ENCODE measurements at places on chromosomes 4 and X.

DNA sequence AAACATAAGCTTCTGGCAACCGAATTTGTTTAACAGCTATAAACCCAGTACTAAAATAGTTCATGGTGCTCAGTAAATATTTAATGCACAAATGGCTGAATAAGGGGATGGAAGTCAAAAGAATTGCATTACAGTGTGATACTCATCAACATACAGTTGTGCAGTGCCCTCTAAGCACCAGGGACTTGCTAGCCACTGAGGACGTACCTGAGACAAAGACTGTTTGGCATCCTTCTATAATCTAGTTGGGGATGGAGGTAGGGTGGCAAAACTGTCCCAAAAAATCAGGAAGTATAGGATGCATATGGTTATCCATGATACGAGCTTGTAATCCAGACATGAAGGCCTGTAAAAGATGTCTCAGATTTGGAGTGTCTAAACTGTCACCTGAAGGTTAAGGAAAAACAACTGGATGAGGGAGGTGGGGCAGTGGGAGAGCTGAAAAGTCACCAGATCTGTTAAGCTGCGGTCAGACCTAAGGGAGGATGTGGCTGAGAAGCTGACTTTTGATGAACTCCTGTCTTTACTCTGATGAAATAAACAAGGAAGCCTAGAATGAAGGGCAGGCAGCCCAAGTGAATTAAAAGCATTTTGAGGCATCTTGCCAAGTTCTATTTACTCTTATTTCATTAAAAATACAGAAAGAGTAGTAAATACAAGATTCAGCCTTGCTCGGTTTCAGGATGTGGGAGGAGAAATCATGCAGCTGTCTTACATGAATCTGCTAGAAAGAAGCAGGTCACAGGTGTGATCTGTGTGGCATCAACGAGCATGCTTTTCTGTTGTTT is 12.0 kb upstream of the CD38 start:
- DNase-seq: no peak

- no peak for DNase-seq
These were observed 99.4 kb downstream of the C4orf51 start for GRCh38 chr4:145779319-145779801.

DNA sequence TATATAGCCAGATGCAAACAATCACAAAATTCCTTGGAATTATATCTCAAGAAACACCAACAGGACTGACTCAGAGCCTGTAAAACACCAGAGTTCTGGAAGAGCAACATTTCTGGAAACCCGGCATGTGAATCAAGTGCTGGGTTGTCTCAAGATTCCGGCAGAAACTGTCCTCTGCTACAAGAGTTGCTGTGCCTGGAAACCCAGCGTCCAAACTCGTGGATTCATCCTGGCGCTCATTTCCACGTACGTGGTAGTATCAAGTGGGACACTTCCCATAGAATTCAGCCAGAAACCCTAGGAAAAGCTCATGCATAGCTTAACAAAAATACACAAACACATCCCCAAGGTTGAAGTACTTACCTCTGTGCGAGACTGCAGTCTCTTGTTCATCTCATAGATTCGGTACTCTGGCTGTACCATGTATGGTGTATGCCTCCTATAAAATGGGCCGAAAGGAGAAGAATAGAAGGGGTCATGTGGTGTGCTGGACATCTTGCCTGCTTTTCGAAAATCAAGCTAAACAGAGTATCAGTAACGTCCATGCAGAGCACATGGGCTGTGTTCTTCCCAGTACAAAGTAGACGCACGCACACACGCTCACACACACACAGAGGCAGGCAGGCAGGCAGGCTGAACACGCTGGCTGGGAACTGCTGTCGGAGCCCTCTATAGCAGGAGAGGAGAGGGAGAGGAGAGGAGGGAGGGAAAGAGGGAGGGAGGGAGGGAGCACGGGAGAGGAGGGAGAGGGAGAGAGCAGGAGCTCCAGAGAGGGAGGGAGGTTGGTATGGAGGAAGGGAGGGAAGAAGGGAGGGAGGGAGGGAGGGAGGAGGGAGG is at the start of gene LDB2:
TSS of gene LDB2 (minus strand) at position 655 of the 837 bp plus-strand sequence.
- no peak for DNase-seq

DNA sequence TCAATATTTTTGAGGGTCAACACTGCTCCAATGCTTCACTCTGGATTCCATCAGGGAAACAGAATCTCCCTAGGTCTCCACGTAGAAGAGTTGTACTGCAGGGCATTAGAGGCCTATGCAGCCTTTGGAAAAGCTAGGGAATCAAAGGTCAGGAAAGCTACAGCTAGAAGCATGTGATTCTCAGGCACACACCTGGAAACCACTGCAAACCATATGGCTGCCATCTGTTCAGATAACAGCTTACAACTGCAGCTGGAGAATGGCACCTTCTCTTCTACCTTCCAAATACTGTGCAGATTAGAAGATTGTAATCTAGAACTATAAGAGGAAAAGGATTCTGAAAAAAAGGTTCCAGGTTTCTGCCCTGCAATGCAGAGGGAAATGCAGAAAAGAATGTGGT is 60.6 kb downstream of the BTC start:
- DNase-seq: no peak

- DNase-seq: no peak
These were observed 104.5 kb downstream of the AMELX start for GRCh38 chrX:11397680-11398079.

- no peak for DNase-seq
These were observed 109.8 kb downstream of the PARM1 start for GRCh38 chr4:75042601-75043208.

GRCh38 chr4:71866212-71866885 is 82.5 kb upstream of the GC start:
- no peak for DNase-seq

- DNase-seq: peak; percentile 30
These were observed 22.9 kb upstream of the STPG2 start for GRCh38 chr4:98166025-98166730.

GRCh38 chr4:108261026-108261425 is 92.3 kb upstream of the LEF1 start:
- DNase-seq: no peak

- no peak for DNase-seq
These were observed 200.3 kb upstream of the TENM3 start for GRCh38 chr4:182042945-182043344.

DNA sequence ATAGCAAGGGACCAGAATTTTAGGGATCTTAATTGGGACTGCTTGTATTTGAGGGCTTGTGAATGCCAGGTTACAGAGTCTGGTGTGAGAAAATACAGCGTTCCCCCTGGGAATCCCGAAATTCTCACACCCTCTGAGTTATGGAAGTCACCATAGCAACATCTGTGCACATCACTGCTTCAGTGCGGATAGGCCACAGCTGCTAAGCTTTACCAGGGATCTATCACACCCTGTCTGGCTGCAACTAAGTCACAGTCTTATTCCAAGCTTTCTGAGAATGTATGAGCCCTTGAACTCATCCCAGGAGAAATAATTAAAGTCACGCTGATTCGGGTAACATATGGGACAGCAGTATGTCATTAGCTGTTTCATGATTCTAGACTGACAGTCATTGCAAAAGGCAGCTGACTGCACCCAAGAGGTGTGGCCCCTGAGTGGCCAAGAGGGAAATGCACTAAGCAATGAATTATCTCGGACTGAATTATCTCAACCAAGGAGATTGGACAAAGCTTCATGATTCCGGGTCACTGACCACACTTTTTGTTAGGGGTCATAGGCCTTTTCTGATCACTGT is 46.7 kb upstream of the BTC start:
- DNase-seq: no peak

GRCh38 chr4:121778991-121779628 is 14.1 kb upstream of the SMIM43 start:
- DNase-seq: no peak

GRCh38 chr4:39134683-39135306 is 47.5 kb upstream of the WDR19 start:
- no peak for DNase-seq

GRCh38 chrX:17596546-17597205 is 140.6 kb upstream of the SCML1 start:
- no peak for DNase-seq

GRCh38 chr4:21205821-21206531 is 505.7 kb downstream of the PACRGL start:
- no peak for DNase-seq

DNA sequence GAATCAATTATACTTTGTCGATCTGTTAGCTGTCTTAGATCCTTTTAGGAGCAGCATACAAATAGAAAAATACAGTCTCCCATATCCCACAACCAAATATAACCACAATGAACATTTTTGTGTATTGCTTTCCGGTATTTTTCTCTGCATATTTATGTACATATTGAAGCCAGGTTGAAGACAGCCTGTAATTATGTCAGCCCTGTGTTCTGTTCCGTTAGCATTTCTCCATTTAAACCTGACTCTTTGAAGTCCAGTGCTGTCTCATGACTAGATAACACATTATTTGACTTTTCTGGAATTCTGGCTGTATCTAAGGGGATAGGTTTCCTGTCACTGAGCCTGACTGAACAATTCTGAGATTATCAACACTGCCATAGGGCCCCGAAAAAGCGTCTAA is 4.0 kb upstream of the SLC34A2 start:
- DNase-seq: no peak

DNA sequence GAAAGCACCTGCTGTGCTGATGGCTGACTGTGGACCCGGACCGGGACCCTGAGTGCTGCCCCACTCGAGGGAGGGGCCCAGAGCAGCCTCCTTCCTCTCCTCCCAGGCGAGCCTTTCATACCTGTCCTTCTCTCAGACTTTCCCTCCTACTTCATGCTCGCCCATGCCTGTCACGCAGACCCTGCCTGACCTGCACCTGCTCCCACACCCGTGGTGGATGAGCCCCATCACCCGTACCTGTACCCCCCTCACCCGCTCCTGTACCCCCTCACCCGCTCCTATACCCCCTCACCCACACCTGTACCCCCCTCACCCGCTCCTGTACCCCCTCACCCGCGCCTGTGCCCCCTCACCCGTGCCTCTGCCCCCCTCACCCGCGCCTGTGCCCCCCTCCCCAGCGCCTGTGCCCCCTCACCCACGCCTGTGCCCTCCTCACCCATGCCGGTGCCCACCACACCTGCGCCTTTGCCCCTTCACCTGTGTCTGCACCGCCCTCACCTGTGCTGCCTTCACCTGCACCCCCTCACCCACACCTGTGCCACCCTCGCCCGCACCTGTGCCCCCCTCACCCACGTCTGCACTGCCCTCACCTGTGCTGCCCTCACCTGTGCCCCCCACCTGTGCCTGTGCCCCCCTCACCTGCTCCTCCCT is 5.8 kb downstream of the MAEA start:
- no peak for DNase-seq

DNA sequence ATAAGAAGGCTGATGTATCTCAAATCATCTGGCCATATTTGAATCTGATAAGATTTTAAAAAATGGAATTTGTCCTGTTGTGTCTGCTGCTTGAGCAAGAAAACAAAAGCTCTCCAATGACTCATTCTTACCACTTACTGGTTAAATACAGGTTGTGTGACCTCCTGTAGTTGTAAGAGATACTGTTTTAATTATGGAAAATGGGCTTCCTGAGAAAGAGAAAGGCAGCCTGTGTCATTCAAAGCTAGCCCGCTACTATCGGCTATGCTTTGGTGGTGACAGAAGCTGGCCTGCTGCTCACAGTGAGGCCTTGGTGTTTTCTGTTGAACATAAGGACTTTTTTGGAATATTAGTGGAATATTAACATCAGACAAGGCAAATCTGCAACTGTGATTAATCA is 1722.1 kb upstream of the PCDH10 start:
- DNase-seq: no peak

DNA sequence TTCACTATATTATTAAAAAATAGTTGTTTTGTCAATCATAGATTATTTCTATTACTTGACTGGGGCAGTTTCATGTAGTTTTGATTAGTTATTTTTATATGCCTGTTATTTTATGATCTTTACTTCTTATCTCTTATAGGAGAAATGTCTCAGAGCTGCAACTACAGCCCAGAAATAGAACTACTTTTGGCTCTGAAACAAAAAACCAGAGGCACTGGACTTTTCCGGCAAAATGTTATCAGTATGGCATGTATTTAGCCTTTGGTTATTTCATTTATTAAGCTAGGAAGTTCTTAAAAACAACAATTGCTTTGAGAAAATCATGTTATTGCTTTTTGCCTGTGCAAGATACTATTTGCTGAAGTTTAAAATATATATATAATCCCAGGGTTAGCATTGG is 566.5 kb downstream of the ANKRD50 start:
- DNase-seq: no peak

DNA sequence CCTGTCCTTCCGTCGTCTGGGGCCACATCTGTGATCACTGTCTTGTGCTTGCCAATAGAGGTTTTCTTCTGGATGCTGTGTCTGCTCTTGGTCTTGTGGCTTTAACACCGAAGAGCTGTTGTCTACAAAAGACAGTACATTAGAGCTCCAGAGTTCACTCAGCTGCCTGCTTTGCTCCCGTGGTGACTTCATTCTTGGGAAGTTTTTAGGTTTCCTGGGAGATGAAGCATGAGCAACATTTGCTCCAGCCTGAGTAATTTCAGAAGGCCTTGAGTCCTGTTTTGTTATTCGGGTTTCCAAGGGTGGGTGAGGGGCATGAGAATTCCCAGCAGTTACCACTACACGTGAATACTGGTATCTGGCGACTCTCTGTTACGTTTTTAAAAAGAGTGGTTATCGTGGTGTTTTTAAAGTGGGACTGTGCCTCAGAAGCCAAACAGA is 189.2 kb downstream of the SHROOM3 start:
- DNase-seq: peak; percentile 21

DNA sequence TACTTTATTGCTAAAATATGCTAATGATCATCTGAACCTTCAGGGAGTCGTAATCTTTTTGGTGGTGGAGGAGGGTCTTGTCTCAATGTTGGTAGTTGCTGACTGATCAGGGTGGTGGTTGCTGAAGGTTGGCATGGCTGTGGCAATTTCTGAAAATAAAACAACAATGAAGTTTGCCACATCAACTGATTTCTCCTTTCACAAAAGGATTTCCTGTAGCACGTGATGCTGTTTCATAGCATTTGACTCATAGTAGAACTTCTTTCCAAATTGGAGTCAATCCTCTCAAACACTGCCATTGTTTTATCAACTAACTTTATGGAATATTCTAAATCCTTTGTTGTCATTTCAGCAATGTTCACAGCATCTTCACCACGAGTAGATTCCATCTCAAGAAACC is 19.3 kb downstream of the DDIT4L start:
- no peak for DNase-seq

GRCh38 chr4:188971125-188971524 is 831.9 kb downstream of the TRIML1 start:
- no peak for DNase-seq

DNA sequence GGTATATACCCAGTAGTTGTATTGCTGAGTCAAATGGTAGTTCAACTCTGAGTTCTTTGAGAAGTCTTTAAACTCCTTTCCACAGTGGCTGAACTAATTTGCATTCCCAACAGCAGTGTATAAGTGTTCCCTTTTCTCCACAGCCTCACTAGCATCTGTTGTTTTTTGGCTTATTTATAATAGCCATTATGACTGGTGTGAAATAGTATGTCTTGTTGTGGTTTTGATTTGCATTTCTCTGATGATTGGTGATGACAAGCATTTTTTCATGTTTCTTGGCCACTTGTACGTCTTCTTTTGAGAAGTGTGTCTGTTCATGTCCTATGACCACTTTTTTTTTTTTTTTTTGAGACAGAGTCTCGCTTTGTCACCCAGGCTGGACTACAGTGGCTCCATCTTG is 30.5 kb downstream of the GPR50 start:
- DNase-seq: no peak

GRCh38 chr4:38563707-38564495 is 100.1 kb upstream of the KLF3 start:
- DNase-seq: no peak
